ENCODE measurements at places on chromosomes 11 and 22. TPM values are rescaled to one million over a fixed set of nuclear protein-coding genes. Genes with fewer than 3 reads are reported as not detected.
A peak's percentile ranks its signal among the peaks of the same experiment; 100 is the strongest.

DNA sequence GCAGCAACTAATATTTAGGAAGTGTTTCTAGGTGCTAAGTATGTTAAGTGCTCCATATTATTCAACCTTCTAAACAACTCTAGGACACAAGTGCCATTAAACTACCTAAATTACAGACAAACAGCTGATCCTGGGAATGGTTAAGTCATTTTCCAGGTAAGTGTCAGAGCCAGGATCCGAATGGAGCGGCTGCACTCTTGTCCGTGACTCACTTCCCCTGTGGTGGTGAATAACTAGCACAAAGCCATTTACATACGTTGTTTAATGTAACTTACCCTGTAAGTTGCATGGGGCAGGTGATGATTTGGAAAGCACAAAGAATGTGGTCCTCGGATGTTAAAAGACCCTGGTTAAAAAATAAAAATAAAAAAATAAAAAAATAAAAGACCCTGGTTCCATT, 8.8 kb upstream of the PRG2 start:
- no peak for DNase-seq

Gene OR10A6
- not detected for total RNA-seq

- no peak for DNase-seq
Observed at GRCh38 chr11:90113541-90113940, 20.9 kb upstream of the NAALAD2 start.

DNA sequence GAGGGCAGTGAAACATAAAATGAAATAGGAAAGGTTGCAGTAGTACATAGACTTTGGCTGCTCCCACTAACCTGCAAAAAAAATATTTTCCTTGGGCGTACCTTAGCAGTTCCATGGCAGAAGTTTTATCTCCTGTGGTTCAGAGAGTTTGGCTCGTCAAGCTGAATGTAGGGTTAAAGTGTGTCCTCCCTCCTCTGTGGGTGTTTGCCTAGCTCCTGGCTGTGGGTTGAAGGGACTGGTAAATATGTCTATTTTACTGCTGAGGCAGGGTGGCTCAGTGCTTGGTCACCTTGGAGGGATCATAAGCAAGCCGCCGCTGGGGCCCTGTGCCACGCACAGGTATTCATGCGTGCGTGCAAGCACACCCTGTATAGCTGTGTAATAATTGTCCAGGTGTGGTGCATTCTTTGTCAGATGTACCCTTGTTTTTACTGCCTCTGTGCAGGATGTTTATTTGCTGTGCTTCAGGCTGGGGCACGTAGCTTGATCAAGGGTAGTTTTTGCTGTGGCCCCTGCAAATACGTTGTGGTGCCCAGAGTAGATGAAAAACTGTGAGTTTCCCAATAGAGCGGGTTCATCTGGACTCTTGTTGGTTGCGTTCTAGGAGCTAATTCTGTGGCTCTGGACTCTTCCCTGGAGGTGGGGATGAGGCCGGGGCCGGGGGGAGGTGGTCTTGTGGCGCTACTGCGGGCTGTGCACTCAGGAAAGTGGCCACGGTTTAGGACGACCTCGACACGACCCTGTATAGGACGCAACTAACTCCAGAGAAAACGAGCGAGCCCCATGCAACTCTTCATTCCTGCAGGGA, 732 bp upstream of the SORL1 start:
- peak; percentile 64 for DNase-seq

Gene TRIM3
- 10.9 TPM for total RNA-seq

Gene DRD4
- not detected for total RNA-seq

All from stomach (tissue), 19 donors.